ENCODE measurements at places on chromosomes 11 and 22. TPM values are rescaled to one million over a fixed set of nuclear protein-coding genes. Genes with fewer than 3 reads are reported as not detected.

C11orf87 gene
- total RNA-seq = not detected

ACTN3 gene
- not detected for total RNA-seq

NAT10 gene
- total RNA-seq = 48.2 TPM

YDJC gene
- 59.2 TPM for total RNA-seq

RHOD gene
- not detected for total RNA-seq

P4HA3 gene
- 0.42 TPM for total RNA-seq
